RKO (cell line): ENCODE measurements at places on chromosomes 13 and 19.

GRCh38 chr13:49395878-49396380 lies 47.9 kb downstream of the CAB39L start:
- DNase-seq = no peak

GRCh38 chr13:112983428-112984196 lies 14.6 kb downstream of the MCF2L start:
- no peak for DNase-seq

DNA sequence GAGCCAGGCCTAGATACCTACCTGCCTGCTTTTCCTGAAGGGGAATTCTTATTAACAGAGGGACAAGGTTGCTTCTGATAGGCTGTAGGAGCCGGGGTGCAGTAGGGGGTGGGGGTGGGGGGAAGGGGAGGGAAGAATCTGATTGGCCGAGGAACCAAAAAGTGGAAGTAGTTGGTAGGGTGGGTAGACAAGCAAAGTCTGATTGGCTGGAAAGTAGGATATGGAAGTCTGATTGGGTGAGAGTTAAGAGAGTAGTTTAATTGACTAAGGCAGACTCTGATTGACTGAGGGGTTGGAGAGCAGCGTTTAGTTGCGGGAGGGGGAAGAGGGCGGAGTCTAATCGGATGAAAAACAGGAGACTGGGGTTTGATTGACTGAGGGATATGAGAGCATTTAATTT lies 9.4 kb upstream of the CYP4F22 start:
- peak; percentile 41 for DNase-seq

GRCh38 chr13:42398533-42398932 lies 126.6 kb downstream of the AKAP11 start:
- DNase-seq = no peak

- DNase-seq = no peak
These were observed 710.3 kb upstream of the SLITRK5 start for GRCh38 chr13:86960876-86961275.

- DNase-seq = peak; percentile 74
These were observed at the start of gene AKT2 for GRCh38 chr19:40284501-40285352. Gene AKT2, minus strand, starts transcription at chr19:40285345. Its CDS starts 20,078 bp downstream, at chr19:40265267.

GRCh38 chr13:99636306-99636705 lies 135.0 kb downstream of the TM9SF2 start:
- no peak for DNase-seq

- DNase-seq = no peak
These were observed 12.9 kb downstream of the CEACAM1 start for GRCh38 chr19:42515241-42515832.

- no peak for DNase-seq
These were observed 40.7 kb downstream of the PCCA start for GRCh38 chr13:100129605-100130004.

- no peak for DNase-seq
These were observed 76.7 kb downstream of the MBNL2 start for GRCh38 chr13:97298816-97299215.

- no peak for DNase-seq
These were observed 15.9 kb downstream of the SUGP1 start for GRCh38 chr19:19304186-19304965.

DNA sequence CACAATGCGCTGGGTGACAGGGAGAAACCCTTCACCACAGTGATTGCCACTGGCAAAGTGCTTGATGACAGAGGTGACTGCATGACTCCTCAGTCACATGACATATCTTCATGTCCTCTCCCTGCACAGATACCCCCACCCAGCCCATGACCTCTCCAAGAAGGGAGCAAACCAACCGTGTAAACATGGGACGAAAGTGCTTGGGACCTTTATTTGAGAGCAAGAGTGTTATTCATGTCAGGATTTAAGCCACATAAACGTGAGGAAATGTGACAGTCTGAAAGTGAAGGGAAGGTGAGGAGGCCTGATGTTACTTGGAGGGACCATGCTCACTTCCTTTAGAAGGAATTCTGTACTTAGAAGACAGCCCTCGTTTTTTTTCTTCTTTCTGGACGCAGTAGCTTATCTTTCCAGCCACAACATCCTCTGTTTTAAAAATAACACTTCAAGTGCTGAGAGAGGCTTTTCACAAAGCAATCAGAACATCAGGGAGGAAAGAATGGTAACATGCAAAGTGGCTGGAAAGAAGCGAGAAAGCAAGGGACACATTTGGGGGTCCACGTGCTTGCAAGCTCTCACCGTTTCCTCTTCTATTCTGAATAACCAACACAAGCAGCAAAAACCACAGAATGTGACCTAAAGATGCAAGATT lies 35.6 kb downstream of the EPS15L1 start:
- no peak for DNase-seq

- no peak for DNase-seq
These were observed 212.8 kb downstream of the RFC3 start for GRCh38 chr13:34030782-34031181.

DNA sequence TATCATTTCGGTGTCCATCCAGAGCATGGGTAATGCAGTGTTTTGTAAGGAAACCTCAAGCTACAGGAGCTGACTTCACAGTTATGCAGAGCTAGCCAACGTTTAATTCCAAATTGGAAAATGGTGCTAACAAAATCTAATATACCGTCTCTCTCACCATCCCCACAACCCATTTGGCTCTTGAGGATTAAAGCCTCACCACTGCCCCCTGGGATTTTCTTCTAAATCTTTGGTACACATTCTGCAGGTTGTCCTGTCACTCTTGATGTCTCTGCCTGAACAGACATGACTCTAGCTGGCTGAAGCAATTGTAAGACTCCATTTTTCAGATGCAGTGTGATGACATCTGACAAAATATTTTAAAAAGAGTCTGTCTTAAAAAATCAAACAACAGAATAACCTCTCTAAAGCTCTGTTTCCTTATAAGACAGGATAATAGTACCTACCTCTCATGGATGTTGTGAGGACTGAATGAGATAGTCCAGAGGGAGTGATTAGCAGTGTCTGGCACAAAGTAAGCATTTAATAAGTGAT lies 451.8 kb downstream of the SUCLA2 start:
- DNase-seq = no peak

- DNase-seq = no peak
These were observed 9.6 kb downstream of the FSD1 start for GRCh38 chr19:4313847-4314490.

GRCh38 chr19:13057744-13058143 lies 44.9 kb downstream of the LYL1 start:
- DNase-seq = no peak
